ENCODE measurements at places on chromosomes 5 and 9. TPM values are rescaled to one million over a fixed set of nuclear protein-coding genes. Genes with fewer than 3 reads are reported as not detected.

- peaks cover 86% of the 10 kb centered on the region for H3K4me1 ChIP-seq
- peak; percentile 34 for DNase-seq
- peak overlapping the region; percentile 30 for H3K4me3 ChIP-seq
- no peaks in the 10 kb centered on the region for H3K36me3 ChIP-seq
Measured at GRCh38 chr5:14593326-14594021, 11.9 kb downstream of the OTULINL start.

DNA sequence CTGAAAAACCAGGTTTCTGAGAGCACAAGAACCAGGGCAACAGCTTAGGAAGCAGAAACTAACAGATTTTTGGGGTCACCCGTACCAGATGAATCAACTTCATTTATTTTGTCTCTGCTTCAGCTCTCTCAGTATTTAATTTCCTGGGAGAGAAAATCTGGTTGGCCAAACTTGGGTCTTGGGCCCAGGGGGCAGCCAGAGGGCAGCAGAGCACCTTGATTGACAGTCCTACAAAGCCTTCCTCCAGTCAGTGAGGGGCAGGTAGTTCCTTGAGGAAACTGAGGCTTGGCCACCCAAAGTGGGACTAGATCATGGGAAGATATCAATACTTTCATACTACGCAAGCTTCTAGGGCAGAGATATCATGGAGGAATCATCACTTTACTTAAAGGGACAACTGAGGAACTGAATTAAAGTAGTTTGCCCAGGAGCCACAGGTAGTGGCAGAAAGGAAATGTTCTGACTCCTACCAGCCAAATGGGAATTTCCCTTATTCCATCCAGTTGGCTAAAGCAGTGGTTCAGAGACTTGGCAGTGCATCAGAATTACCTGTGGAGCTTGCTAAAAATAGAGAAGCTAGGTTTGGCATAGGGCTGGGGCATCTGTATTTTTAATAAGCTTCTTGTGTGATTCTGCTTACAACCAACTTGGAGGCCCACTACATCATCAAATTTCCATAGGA is 21.5 kb upstream of the ARHGAP26 start:
- no peak overlapping the region for H3K27ac ChIP-seq
- peaks cover 2% of the 10 kb centered on the region for H3K27me3 ChIP-seq
- no peaks in the 10 kb centered on the region for H3K36me3 ChIP-seq
- no peak overlapping the region for H3K4me3 ChIP-seq

DNA sequence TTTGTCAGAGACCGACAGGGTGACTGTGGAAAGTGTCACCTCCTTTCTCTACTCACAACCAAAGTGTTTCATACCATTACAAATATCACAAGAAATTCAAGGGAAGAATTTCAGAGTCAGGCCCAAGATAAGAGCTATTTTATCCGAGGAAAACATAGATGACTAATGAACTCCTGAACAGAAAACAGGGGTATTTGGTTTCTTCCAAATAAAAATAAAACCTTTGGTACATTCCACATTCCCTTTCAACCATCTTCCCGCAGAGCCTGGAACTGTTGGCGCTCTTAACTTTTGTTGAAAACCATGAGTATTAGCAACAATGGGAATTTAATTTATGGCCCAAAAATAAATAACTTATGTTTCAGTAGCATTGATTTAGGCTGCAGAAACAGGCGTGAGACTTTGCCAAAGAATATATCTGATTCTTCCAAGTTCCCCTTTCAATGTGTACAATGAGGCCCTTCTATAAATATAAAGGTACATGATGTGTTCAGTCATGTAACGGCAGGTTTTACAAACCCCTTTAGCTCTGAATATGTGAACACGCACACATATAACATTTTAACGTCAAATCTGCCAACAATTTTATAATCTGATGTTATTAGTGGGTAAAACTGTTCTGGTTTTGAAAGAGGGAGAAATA is 69.5 kb downstream of the RETREG1 start:
- peaks cover 44% of the 10 kb centered on the region for H3K4me1 ChIP-seq
- H3K4me3 ChIP-seq: no peak overlapping the region
- peaks cover 2% of the 10 kb centered on the region for H3K36me3 ChIP-seq
- H3K27me3 ChIP-seq: no peaks in the 10 kb centered on the region
- H3K27ac ChIP-seq: no peak overlapping the region

GRCh38 chr5:149872351-149873040 is 72.1 kb downstream of the PDE6A start:
- H3K27ac ChIP-seq: no peak overlapping the region
- H3K36me3 ChIP-seq: no peaks in the 10 kb centered on the region
- no peak overlapping the region for H3K4me3 ChIP-seq
- H3K27me3 ChIP-seq: no peaks in the 10 kb centered on the region
- DNase-seq: no peak
- H3K4me1 ChIP-seq: no peaks in the 10 kb centered on the region

DNA sequence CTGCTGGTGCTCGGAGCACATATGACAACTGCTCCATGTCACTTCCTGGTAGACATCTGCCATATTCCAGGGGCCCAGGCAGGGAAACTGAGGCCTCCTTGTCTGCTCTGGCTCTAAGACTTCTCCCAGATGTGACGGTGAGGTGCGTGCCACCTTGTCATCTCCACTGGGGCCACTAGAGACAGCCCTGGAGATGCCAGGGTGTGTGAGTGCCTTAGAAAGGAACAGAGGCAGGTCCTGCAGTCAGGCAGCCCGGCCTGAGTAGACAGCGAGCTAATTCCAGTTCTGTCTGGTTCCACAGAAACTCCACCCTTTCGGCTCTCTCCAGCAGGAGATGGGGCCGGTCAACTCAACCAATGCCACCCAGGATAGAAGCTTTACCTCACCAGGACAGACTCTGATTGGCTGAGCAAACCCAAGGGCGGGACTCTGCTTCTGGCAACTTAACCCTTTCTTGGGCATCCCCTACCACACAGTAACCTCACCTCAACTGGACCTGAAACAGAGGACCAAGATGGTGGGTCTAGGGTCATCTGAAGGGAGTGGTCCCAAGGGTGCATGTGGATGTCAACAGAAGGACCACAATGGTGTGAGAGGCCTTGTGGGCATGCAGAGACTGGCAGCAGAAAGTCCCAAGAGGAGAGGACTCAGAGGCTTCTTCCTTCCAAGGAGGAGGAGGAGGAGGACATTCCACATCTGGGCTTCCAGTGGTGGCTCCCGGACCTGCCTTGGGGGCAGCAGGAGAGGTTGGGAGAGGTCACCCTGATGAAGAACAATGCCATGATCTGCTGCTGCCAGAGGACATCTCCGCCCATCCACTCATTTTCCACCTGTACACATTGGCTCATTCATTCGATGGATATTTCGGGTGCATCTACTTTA is 77.7 kb downstream of the RGS3 start:
- no peak overlapping the region for H3K27ac ChIP-seq
- H3K27me3 ChIP-seq: no peaks in the 10 kb centered on the region
- no peak for DNase-seq
- peaks cover 14% of the 10 kb centered on the region for H3K36me3 ChIP-seq
- H3K4me3 ChIP-seq: no peak overlapping the region
- peaks cover 3% of the 10 kb centered on the region for H3K4me1 ChIP-seq

- no peaks in the 10 kb centered on the region for H3K27me3 ChIP-seq
- H3K36me3 ChIP-seq: peaks cover 2% of the 10 kb centered on the region
- peak overlapping the region; percentile 88 for H3K27ac ChIP-seq
- peak overlapping the region; percentile 54 for H3K4me3 ChIP-seq
Measured at GRCh38 chr9:2022560-2022959, 7.4 kb downstream of the SMARCA2 start.

DNA sequence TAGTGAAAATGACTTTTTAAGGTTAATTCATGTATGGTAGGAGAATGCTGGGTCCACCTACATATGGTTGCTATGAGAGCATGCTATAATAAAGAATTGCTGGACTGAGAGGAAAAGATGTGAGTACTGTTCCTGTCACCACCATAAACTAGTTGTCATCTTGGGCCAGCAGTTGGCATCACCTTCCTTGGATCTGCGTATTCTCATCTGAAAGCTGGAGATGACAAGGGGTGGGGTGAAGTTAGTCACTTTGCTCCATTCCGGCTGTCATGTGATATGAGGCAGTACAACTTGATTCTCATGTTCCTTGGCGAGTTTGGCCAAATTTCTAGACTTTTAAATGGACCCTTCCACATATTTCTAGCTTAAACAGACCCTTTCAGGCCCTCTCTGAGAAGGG is 33.3 kb downstream of the PIP5K1B start:
- H3K4me3 ChIP-seq: no peak overlapping the region
- no peaks in the 10 kb centered on the region for H3K36me3 ChIP-seq
- peaks cover 19% of the 10 kb centered on the region for H3K27me3 ChIP-seq
- no peak for DNase-seq
- no peaks in the 10 kb centered on the region for H3K4me1 ChIP-seq
- H3K27ac ChIP-seq: no peak overlapping the region

DNA sequence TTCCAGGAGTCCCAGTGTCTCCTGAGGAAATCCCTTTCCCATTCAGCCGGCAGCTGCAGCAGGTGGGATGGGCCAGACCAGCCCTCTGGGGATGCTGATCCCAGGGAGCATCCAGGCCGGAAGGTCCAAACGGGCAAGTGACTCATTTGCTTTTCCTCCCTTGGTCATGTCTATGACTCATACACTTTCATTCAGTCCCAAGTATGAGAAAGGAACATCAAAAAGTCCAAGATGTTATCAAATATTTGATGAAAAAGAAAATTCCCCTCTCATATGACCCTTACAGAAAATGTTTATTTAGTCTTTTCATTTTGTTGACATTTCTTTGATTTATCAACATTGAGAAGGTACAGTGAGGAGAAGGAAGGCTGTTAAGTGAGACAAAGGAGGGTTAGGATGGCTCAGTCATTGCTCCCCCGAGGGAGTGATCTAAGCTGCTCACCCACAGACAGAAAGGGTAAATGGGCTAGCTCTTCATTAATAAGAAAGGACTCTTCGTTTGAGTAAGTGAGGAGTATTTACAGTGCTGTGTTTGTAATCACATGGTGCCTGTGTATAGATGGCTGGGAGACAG is 117.6 kb upstream of the ANKRD55 start:
- H3K27ac ChIP-seq: no peak overlapping the region
- no peaks in the 10 kb centered on the region for H3K27me3 ChIP-seq
- no peak overlapping the region for H3K4me3 ChIP-seq
- DNase-seq: no peak

DNA sequence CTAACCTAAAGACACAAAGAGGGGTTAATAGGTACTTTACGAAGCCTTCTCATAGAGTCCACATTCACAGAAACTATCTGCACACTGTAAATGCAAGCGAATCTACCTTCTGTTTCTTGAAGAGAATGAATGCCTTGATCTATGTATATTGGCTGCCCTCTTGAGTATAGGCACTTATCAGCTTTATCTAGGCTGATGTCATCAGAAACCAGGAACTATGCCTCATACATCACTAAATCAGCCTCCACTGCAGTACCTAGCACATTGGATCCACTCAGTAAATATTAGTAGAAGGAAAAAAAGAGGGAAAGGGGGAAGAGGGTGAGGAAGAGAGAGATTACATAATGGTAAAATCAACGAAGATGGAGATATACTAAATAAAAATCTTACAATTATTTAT is 477.1 kb downstream of the CAAP1 start:
- H3K27ac ChIP-seq: no peak overlapping the region
- H3K27me3 ChIP-seq: no peaks in the 10 kb centered on the region
- H3K36me3 ChIP-seq: no peaks in the 10 kb centered on the region

DNA sequence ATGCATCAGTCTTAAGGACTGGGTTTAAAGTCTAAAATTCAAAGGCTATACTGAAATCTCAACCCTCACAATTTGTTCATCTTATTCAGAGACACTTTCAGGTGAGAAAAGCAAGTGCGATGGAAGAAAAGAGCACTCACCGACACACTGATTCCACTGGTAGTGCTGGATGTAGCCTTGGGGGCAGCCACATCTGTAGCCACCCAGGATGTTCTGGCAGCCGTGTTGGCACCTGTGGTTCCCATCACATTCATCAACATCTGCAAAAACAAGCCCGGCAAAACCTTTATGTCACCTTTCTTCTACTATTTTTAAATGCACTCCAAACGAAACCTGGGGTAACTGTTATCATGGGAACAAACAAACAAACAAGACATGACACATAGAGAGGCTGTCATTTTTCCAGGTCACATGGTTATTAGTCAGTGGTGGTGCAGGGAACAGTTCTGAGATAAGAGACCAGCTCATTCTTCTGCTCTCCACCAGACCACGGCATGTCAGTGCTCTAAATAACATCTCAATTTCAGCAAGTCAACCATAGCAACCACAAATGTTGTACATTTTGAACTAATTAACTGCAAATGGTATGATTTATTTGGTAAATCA is 188.4 kb downstream of the SLC12A2 start:
- no peaks in the 10 kb centered on the region for H3K36me3 ChIP-seq
- no peaks in the 10 kb centered on the region for H3K4me1 ChIP-seq
- no peak overlapping the region for H3K4me3 ChIP-seq
- DNase-seq: no peak

DNA sequence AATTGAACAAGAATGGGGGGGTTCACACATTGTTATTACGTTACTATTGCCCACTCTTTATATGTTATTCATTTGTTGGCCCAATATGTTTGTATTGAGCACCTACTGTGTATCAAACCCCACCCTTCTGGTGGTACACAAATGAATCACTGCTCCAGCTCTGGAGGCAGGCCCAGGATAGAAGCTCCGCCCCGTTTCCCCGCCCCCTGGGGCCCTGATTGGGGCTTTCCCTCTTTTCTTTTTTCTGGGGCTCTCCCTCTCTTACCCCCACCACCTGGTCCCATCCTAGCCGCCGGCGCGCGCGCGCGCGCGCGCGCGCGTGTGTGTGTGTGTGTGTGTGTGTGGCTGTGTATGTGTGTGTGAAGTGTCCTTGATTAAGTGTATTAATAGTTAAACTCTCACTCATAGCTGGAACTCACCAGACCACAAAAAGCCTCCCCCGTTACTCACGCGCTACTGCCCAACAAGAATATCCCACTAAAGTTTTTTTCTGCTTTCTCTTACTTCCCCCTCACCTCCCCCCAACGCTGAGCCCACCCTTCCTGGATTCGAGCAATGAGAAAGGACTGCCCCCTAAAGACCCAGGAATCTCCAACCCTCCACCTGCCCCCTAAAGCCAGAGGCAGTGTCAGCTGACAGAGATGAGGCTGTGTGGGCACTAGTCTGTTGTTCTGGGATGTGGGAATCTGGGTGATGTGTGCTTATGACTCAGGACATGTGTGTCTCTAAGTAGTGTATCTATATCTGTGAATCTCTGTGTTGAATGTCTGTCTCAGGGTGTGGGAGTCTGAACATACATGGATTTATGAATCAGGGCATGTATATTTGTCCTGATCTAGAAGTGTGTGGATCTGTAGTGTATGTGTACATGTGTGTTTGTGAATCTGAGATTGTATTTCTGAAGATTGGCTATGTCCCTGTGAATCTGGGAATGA is 4.0 kb downstream of the CXXC5 start:
- no peak overlapping the region for H3K4me3 ChIP-seq
- H3K27me3 ChIP-seq: peaks cover 40% of the 10 kb centered on the region
- no peak overlapping the region for H3K27ac ChIP-seq
- peak; percentile 82 for DNase-seq
- H3K36me3 ChIP-seq: no peaks in the 10 kb centered on the region
- H3K4me1 ChIP-seq: peaks cover 34% of the 10 kb centered on the region

DNA sequence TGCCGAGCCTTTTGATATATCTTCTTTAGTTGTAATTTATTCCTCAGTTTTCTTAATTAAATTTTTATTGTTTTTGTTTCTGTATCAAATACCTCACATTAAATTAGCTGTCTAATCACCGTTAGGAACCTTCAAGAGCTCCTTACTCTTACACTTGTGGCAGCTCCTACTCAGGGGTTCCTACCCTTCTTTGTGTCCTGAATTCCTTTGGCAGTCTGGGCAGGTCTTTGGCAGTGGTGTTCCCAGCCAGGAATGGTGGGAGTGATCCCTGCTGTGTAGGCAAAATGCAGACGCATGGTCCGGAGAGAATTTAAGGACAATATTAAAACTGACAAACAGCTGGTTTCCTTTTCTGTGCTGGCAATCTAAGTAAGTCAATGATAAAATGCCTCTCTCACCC is 41.8 kb downstream of the MAST4 start:
- no peak overlapping the region for H3K4me3 ChIP-seq
- no peaks in the 10 kb centered on the region for H3K27me3 ChIP-seq

The CDC25C gene
- total RNA-seq: 15.9 TPM

The DPP7 gene
- total RNA-seq: 204 TPM

The RALGPS1 gene
- total RNA-seq: 2.2 TPM

The PALM2AKAP2 gene
- total RNA-seq: 0.39 TPM

The CLINT1 gene
- total RNA-seq: 69.0 TPM

All from activated CD4-positive, alpha-beta T cell treated with anti-CD3 and anti-CD28 coated beads for 36 hours (primary cell).